ENCODE measurements at places on chromosomes 7 and 10.

DNA sequence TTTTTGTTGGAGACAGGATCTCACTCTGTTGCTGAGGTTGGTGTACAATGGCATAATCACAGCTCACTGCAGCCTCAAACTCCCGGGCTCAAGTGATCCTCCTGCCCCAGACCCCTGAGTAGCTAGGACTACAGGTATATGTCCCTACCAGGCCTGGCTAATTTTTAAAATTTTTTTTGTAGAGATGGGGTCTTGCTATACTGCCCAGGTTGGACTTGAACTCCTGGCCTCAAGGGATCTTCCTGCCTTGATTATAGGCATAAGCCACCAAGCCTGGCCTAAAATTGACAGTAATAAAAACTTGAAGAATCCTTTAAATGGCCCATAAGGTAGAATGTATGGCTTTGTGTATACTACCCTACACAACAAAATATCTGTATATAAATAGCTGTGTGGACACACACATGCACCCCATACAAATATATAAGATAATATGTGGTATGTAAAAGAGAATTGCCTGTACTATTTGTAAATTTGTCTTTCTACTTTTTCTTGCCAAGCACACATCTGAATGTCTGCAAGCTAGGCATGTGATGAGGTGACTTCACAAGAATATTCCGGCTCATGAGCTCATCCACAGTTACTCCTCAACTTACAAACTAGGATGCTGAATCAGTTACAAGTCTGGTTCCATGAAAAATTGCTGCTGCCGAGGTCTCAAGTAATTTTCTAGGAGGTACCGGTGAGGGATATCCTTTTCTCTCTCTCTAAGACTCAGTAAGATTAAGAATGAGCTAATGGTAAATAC, 26.6 kb downstream of the POLR3A start:
- DNase-seq: no peak

DNA sequence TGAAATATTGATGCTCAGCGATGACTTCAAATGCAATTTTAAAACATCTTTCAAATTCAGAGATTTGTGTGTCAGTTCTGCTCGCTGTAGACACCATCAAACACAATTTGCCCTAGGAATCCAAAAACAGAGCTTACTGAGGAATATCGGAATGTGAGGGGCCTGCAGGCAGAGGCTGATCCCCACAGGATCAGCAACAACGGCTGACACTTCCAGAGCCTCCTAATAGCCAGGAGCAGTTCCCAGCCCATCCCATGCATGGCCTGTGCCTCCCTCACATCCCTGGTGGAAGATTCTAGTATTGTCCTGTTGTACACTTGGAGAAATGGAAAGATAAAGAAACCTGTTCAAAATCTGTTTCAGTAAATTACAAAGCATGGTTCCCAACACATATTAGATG, 129.7 kb upstream of the VWC2 start:
- DNase-seq: no peak

- DNase-seq: no peak
These were observed 39.1 kb upstream of the RAB18 start for GRCh38 chr10:27464993-27465392.

DNA sequence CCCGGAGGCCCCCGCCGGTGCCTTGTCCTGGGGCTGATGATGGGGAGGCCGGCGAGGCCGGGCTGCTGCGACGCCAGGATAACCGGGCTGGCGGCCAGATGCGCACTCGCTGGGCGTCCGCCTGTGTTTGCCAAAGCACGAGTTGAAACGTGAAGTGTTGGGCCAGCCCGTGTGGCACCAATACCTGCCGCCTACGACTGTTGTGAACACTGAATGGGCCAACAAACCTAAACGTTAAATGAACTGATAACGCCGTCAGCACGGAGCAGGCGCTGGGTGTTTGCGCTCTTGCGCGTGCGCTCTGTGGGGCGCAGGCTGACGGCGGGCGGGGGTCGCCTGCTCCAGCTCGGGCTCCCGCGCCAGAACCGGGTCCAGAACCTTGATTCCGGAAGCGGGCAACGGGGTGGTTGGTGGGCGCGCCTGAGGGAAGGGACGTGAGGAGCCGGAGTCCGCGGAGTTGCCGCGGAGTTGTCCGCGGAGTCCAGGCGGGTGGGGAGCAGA, 658 bp downstream of the CYP2E1 start:
- DNase-seq: no peak

DNA sequence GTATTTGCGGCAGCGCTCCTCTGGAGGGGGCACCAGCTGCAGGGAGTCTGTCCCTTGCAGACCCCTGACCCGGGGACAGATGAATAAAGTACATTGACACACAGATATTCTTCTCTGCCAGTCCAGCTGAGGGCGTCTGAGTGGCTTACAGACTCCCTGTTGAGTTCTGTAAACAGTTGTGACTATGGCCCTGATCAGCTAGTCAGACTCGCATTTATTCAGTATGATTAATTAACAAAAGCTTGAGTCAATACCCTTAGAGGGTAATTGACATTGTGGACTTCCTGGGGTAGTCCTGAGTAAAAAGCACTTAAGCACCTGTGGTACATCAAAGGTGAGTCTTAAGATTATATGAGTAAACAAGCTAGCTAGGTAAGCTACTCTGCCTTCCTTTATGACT, 21.0 kb downstream of the ANKRD30A start:
- no peak for DNase-seq
